SW 1271 (cell line): ENCODE measurements at places on chromosomes 11 and 22.

- no peak for DNase-seq
Measured at GRCh38 chr11:67284811-67285540, 4.1 kb upstream of the ANKRD13D start.

DNA sequence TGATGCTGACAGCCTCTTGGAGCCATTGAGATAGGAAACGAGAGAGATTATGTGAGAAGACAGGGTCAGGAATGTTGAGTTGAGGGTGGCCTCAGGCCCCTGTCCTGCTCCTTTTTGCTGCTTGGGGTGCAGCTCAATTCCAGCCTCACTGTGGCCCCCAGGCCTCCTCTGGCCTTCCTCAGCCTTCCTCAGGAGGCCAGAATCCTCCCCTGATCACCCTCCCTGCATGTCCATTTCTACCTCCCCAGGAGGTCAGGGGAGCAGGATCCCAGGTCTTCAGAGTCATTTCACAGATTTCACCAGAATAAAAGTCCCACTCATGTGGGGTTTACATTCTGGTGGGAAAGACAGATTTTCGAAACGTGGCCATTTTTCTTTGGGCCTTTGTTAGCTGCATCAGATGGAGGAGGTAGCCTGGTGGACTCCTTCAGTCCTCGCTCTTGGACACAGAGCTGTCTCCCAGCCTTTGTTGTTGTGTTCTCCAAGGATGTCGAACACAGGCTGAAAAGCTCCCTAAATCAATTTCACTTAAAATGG lies 2.2 kb upstream of the KCNQ1OT1 start:
- no peak for DNase-seq

DNA sequence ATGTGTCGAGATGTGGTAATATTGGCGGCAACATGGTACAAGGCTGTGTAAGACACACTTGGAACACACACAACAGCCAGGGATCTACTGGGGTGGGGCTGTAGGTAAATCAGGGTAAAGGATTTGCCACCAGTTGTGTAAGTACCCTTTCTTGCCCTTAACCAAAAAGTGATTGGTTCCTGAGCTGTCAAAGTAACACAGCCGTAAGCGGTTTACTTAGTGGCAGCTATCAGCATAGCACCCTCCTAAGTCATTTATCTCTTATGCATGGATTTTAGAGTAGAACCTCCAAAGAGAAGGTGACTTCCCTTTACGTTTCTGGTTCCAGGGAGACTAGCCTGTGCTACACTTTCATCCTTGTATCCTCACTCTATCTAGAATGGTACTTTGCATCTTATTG lies 57.2 kb downstream of the SPECC1L start:
- DNase-seq = no peak

GRCh38 chr11:96062134-96062533 lies 138.2 kb upstream of the MTMR2 start:
- no peak for DNase-seq

DNA sequence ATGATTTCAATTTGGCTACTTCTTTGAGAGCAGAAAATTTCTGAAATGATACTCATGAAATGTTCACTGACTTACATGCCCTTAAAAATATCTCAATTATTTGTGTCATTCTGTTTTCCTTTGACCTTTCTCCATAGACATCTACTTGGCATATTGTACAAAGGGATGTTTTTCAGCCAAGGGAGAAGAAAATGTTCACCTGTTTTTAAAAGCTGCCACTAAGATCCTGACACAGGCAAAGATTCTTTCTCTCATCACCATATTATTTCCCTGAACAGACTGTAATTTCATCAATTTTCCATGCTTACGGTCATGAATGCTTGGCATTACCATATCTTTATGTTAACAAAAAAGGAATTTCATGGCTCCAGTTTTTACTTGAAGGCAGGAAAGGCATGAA lies 67.4 kb upstream of the DBX1 start:
- DNase-seq = no peak

GRCh38 chr11:69834811-69835800 lies 15.9 kb upstream of the FGF3 start:
- no peak for DNase-seq

GRCh38 chr22:41856469-41856868 lies 23.6 kb downstream of the SREBF2 start:
- DNase-seq = no peak

- DNase-seq = no peak
Measured at GRCh38 chr22:44597616-44598015, 99.6 kb upstream of the RTL6 start.

GRCh38 chr11:60952742-60953170 lies 780 bp upstream of the SLC15A3 start:
- no peak for DNase-seq

- no peak for DNase-seq
Measured at GRCh38 chr11:125272092-125272491, 107.5 kb downstream of the PKNOX2 start.

GRCh38 chr22:37555029-37555428 lies 5.3 kb upstream of the CDC42EP1 start:
- no peak for DNase-seq

GRCh38 chr11:105690467-105690866 lies 80.6 kb downstream of the GRIA4 start:
- DNase-seq = no peak

- DNase-seq = no peak
Measured at GRCh38 chr11:63858628-63859550, 20.0 kb downstream of the MARK2 start.

GRCh38 chr11:16795146-16795545 lies 56.7 kb downstream of the C11orf58 start:
- DNase-seq = no peak

DNA sequence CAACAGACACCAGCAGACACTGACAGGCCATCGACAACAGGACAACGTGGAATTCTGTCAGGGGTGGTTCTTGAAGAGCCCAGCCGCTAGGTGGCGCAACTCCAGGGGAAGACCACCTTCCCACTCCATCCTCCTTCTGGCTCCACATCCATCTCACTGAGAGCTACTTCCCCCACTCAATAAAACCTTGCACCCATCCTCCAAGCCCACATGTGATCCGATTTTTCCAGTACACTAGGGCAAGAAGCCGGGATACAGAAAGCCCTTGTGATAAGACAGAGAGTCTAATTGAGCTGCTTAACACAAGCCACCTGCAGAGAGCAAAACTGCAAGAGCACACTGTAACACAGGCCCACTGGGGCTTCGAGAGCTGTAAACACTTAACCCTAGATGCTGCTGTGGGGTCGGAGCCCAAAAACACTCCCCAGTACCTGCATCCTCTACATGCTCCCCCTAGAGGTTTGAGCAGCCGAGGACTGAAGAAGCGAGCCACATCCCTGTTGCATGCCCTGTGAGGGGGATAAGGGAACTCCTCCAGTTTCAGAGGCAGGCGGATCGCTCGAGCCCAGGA lies 11.5 kb upstream of the RAB39A start:
- DNase-seq = no peak

DNA sequence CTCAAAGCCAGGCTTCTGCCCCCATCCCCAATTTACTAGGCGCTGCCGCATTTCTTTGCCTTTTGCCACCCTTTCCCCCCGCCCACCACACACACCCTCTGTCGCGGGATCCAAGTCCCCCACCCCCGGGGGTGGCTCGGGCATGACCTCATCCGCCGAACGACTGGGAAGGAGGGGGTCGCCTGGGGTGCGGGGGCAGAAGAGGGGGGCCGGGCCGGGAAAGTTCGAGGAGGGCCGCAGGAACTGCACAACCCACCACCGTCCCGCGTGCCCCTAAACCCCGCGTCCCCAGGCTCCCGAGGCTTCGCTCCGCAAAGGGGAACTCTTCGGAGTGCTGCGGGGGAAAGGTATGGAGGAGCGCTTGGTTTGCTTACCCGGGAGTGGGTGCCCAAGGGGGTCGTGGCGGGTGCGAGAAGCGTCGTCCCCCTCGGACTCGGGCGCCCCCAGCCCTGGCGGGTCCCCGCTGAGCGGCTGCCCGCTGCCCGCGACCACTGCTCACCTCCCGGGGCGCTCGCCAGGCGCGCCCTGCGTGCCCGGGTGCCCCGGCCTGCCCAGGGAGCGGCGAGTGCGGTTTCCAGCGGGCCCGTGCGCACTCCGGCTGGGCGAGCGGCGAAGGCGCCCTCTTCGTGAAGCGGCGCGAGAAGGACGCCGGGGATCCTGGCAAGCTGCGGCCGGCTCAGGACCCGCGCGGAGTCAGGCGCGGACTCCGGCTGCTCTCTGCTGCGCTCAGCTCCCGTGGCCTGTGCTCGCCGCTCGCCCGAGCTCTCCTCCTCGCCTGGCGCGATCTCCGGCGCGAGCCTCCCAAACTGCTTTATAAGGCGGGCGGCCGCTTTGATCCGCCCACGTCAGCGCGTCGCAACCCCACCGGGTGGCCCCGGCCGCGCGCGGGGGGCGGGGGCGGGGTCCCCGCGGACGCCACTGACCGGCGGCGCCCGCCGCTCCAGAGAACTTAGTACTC lies 4.0 kb upstream of the WNT11 start:
- no peak for DNase-seq

- no peak for DNase-seq
Measured at GRCh38 chr11:118843565-118843964, 40.1 kb upstream of the CXCR5 start.

DNA sequence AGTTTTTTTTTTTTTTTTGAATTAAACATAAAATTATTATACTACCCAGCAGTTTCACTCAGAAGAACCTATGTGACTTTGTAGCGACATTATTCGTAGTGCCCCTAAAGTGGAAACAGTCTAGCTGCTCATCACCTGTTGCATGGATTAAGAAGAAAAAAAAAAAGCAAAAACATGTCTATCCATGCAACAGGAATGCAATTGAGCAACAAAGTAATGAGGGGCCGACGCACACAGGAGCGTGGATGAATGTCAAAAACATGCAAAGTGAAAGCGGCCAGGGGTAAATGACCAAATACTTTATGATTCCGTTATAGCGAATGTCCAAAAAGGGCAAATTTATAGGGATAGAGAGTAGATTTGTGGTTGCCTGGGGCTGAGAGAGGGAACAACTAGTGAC lies 16.3 kb downstream of the MYO18B start:
- no peak for DNase-seq

GRCh38 chr11:69320756-69321741 lies 27.1 kb downstream of the MYEOV start:
- no peak for DNase-seq

DNA sequence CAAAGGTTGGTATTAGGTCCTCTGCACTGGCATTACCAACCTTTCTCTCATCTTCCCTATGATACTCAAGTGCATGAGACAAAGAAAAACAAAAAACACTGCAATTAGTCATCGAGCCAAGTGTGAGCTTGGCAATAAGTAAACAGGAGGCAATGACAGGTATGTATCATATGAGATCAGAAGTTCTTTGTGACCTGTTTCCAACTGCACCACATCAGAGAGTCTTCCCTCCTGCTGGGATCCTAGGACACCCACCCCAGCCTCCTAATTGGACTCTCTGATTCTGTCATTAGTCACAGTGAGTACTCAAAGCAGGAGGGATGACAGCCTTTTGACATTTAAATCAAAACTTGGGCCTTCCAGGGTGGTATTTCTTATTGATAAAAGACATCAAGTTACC lies 7.8 kb upstream of the JAML start:
- DNase-seq = no peak

GRCh38 chr11:12175694-12176241 lies 65.4 kb downstream of the MICAL2 start:
- DNase-seq = peak; percentile 93

DNA sequence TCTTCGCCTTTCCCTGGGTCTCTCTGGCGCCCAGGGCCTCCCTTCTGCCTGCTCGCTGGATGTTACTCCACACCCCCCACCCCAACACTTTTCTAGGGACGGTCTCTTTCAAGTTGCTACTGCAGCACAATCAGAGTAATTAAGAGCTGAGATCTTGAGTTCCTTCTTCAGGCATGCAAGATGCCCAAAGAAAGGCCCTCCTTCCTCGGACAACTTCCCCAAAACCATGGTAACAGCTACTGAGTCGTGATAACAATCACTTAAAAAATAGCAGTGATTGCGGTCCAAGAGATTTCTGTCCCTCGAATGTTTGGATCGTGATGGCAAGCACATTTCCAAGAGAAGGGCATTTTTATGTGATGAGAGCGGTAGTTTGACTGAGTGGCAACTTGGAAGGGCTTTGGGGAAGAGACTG lies 638 bp upstream of the TENM4 start:
- DNase-seq = no peak

GRCh38 chr11:36460220-36460619 lies 49.9 kb downstream of the TRAF6 start:
- DNase-seq = no peak

DNA sequence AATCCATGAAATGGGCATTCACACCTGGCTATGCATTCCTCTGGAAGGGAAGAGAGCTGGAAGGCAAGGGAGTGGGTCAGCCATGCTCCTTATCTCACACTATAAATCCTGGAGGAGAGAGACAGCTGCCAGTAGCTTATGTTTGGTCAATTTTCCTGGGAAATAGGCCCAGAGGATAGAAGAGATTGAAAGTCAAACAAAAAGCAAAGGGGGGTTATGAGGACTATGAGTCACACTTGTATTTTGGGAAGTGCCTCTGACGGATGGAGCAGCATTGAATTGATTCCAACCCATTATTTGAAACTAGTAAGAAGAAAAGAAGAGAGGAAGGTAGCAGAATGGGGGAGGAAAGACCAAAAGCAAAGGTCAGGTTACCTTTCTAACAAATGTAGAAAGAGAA lies 25.0 kb downstream of the SNX19 start:
- no peak for DNase-seq

DNA sequence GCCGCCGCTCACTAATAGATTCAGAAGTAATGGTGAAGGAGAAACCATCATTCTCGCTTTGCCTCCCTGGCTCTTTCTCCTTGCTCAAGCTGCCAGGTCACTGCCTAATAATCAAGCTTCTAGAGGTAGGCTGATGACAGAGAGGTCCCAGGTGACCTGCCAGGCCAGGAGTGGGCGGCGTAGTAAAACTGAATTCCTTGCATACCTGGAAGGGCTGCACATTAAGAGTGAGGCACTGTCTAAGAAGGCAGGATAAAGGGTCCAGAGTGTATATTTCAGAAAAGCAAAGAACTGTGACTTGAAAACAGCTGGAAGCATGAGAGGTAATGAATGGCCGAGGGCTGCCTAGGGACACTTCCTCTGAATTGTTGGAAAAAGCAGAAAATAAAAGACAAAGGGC lies 4.1 kb downstream of the SYT13 start:
- no peak for DNase-seq

DNA sequence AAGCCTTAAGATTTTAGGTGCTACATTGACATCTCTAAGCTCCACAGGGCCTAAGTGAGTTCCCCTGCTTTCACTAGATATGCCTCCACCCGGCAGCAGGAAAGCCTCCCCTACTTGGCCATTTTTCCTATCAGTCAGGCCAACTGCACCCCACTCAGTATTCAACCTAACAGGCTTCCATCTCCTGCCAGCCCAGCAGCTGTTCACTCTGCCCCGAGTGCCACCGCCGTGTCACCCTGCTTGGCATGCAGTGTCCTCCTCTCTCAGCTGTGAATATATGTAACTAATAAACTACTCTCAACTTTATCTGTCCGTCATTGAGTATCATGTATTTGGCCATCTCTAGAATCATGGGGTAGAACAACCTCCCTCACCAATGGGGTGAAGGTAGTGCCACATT lies 9.0 kb upstream of the OR6M1 start:
- DNase-seq = no peak

- no peak for DNase-seq
Measured at GRCh38 chr11:116422956-116423600, 349.7 kb downstream of the BUD13 start.

GRCh38 chr11:96614101-96614500 lies 224.3 kb downstream of the JRKL start:
- DNase-seq = no peak
